ENCODE measurements at places on chromosomes 16 and 17. TPM values are rescaled to one million over a fixed set of nuclear protein-coding genes. Genes with fewer than 3 reads are reported as not detected.

DNA sequence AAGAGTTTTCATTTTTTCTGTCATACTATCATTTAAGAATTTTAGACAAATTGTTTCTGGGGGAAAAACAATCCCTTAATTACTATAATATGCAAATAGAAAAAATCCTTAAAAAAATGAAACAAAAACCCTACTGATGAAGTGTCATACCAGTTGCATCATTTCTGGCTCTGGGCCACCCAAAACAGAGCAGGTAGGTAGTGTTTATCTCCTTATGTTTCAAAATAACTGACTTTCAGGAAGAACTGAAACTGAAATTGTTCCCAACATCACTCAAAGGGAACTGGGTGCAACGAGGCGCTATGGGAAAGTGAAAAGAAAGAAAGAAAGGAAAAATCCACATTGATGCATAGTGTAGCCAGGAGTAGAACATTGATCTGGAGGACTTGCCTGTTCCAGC is 653.1 kb upstream of the SOX9 start:
- H3K27ac ChIP-seq, result no peak overlapping the region
- no peaks in the 10 kb centered on the region for H3K36me3 ChIP-seq
- H3K4me1 ChIP-seq, result no peaks in the 10 kb centered on the region

GRCh38 chr17:57395721-57396321 is 139.5 kb downstream of the MSI2 start:
- H3K4me1 ChIP-seq, result no peaks in the 10 kb centered on the region
- no peak overlapping the region for H3K27ac ChIP-seq
- H3K27me3 ChIP-seq, result no peaks in the 10 kb centered on the region
- H3K36me3 ChIP-seq, result no peaks in the 10 kb centered on the region

The DEXI gene
- total RNA-seq, result 70.2 TPM

DNA sequence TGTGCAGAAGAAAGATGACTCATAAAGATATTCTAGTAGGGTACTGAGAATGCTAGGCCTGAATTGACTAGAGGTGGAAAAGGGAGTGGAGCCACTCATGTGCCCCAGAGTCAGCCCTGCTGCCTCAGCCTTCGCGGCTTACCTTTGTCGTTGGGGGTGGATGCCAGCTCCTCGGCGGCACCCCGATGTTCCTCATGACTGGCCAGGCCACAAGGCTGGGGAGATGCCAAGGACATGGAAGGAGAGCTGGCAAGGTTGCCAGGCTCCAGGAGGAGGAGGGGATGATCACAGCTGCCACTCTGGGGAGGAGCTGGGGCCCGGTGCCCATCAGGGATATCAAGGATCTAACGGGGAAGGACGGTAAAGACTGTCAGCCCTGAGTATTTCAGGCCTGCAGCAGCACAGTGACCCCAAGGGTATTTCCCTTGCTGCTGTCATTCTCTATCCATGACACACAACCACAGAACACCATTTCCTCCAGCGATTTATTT is 9.7 kb upstream of the SLC35B1 start:
- no peak overlapping the region for H3K27ac ChIP-seq
- DNase-seq, result no peak
- no peaks in the 10 kb centered on the region for H3K27me3 ChIP-seq
- no peak overlapping the region for H3K4me3 ChIP-seq
- H3K36me3 ChIP-seq, result no peaks in the 10 kb centered on the region

DNA sequence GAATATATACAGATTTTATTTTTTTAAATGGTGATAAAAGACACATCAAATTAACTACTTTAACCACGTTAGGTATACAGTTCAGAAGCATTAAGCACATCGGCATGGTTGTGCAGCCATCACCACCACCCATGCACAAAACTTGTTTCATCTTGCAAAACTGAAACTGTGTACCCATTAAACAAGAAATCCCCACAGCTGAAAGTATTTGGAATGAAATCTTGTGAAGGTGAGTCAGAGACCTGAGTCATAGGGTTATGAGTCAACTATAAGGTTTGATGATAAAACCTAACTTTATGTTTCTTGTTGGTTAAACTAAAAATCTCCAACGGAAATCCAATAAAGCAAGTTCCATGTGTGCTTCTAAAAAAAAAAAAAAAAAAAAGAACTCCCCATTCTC is 561.6 kb upstream of the PSMD7 start:
- no peak for DNase-seq
- no peaks in the 10 kb centered on the region for H3K27me3 ChIP-seq
- H3K27ac ChIP-seq, result no peak overlapping the region
- no peaks in the 10 kb centered on the region for H3K36me3 ChIP-seq

GRCh38 chr16:29814592-29814991 is 1.4 kb upstream of the PAGR1 start:
- peaks cover 23% of the 10 kb centered on the region for H3K4me1 ChIP-seq
- H3K4me3 ChIP-seq, result no peak overlapping the region
- H3K27ac ChIP-seq, result peak overlapping the region; percentile 96
- DNase-seq, result no peak
- no peaks in the 10 kb centered on the region for H3K27me3 ChIP-seq

DNA sequence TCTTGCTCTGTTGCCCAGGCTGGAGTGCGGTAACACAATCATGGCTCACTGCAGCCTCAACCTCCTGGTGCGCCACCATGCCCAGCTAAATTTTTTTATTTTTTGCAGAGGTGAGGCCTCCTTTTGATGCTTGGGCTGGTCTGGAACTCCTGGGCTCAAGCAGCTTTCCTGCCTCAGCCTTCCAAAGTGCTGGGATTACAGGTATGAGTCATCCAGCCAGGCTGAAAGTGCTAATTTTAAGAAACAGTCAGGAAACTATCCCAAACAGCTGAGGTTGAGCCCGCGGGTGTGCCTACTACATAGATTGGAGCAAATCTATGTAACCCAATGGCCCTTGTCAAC is 738 bp upstream of the XPO6 start:
- H3K4me1 ChIP-seq, result peaks cover 5% of the 10 kb centered on the region
- no peak for DNase-seq
- H3K27ac ChIP-seq, result no peak overlapping the region
- H3K27me3 ChIP-seq, result no peaks in the 10 kb centered on the region
- no peaks in the 10 kb centered on the region for H3K36me3 ChIP-seq

GRCh38 chr17:10309003-10309974 is 63.5 kb downstream of the MYH13 start:
- H3K27ac ChIP-seq, result no peak overlapping the region
- H3K4me1 ChIP-seq, result no peaks in the 10 kb centered on the region
- no peak overlapping the region for H3K4me3 ChIP-seq
- no peaks in the 10 kb centered on the region for H3K27me3 ChIP-seq

GRCh38 chr16:84821728-84822689 is 2.2 kb downstream of the CRISPLD2 start:
- no peaks in the 10 kb centered on the region for H3K4me1 ChIP-seq
- no peaks in the 10 kb centered on the region for H3K27me3 ChIP-seq

DNA sequence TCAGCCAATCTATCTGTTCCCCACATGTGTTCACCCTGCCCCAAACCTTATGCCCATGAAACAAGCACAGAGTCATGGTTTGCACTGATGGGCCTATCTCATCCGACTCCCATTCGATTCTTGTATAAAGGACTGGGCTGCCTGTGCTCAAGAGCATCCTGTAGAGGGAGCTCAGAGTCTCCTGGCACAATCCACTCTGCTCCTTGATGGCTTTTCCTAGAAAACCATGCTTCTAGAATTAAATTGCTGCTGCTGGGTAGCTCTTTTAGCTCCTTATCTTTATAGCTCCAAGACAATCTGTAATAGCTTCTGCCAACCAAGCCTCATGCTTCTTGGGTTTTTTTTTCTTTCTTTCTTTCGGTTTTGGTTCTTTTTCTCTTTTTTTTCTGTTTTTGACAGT is 9.7 kb downstream of the ZNF19 start:
- H3K4me1 ChIP-seq, result peaks cover 6% of the 10 kb centered on the region
- no peak for DNase-seq
- H3K27me3 ChIP-seq, result no peaks in the 10 kb centered on the region
- H3K27ac ChIP-seq, result no peak overlapping the region
- no peaks in the 10 kb centered on the region for H3K36me3 ChIP-seq
- no peak overlapping the region for H3K4me3 ChIP-seq
